ENCODE measurements at places on chromosomes 2 and 18.

GRCh38 chr2:105697781-105698449 lies 46.8 kb upstream of the NCK2 start:
- DNase-seq: no peak

DNA sequence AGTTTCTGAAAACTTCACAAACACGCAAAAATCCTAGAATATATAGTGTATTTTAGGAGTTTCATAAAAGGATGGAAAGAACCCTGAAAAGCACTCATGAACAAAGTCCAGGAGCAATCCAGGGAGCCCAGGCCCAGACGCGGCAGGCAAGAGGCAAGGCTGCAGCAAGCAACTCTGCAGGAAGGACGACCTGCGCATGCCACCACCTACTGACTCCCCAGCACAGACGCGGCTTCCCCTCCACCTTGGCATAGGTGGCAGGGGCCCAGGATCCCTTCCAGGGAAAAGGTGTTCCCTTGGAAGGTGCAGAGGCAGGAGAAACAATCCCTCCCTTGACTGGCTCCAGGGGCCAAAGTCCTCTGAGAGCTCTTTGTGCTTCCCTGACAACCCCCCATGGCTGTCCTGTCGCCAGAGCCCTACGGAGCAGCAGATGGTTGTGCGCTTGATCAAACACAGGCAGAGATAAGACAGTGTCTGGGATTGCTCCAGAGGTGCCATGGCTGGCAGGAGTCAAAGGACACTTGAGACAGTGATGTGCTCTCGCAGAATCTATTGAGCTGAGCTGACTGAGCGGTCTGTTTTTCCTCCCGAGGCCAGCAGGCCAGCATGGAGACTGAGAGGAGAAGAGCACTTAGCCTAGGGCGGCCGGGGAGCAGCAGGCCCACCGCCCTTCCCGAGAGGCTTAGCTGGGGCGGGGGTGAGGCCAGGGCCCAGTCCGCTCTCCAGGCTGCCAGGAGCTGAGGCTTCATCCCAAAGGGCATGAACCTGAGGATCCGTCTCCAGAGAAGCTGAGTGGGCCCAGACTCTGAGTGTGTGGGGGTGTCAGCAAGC lies 10.8 kb upstream of the AMER3 start:
- DNase-seq: no peak

- DNase-seq: no peak
Measured at GRCh38 chr2:176555781-176556180, 286.5 kb downstream of the MTX2 start.

DNA sequence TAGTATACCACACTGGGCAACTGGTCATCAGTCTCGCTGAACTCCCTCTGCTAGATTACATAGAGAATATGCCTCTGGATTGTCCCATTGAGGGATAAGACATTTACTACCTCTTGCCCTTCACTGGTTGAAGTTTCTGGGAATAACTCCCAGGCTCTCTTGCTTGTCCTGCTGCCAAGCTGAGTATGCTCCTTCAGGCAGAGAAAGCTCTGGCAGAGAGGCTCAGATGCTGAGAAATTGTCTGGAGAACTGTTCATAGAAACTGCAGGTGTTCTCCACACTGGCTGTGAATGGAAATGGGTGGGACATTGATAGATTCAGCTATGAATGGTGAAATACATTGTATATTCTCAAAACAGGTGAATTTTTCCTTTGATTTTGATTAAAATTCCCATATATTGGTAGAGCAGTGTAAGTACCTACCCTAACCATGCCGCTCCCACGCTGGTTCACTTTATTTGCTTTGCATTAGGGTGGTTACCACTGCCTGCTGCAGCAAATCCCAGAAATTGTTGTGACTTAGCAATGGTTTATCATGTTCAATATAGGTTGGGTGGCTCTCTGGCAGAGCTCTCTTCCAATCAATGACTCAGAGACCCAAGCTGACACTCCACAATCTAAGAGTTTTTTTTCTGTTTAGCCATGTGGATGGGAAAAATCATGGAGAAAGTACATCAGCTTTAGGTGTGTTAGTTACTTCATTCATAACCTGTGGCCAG lies 36.7 kb downstream of the FAM117B start:
- DNase-seq: no peak

DNA sequence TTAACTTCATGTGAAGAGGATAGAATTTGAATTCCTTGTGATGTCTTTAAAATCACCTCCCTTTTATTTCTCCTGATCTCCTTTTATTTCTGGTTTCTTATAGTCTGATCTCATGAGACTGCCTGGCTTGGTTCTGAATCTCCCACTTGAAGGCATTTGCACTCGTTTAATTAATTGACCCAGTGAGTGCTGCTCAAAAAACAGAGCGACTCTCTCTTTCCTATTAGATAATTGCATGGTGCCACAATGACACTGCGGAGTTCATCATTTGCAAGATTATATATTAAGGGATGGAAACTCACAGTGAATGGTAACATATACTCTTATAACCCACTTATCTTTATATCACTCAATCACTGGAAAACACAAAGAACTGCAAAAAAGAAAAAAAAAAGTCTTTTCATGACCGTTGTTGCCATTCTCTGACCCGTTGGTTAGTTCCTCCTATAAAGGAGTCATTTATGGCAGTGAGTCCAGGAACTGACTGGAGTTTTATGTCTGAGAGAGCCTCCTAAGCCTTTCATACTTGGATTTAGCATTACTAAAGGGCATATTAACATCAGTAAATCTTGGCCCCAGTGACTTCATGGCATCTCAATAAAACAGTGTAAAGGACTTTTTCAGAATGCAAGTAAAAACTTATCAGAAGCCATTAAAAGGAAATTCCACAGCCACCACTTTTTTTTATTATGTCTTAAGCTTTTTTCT lies 103.3 kb upstream of the EPHA4 start:
- no peak for DNase-seq

DNA sequence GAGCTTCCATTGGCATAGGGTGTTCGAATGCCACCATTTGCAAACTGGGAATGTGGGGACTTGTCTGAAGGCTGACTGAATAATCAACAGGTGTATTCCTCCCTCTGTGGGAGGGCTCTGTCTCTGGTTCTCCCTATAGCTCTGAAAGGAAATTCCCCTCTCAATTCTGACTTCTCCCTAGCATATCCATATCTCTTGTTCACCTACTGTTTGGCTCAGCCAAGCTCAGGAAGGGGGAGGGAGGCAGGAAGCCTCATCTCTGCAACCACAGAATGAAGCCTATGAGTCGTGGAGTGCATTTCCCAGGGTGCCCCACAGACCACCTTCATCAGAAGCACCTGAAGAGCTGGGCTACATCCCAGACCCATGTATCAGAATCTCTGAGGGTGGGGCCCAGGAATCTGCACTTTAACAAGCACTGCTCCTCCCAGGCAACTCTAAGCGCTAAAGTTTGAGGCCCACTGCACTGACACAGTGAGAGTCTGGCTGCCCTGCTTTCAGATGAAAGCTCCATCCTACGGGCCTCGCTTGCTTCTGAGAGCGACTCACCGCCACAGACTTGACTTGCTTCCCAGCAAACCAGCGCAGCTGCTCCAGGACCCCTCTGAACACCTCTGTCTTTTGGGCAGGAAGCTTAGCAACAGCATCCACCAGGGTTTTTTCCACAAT lies 32.0 kb downstream of the XDH start:
- DNase-seq: no peak

DNA sequence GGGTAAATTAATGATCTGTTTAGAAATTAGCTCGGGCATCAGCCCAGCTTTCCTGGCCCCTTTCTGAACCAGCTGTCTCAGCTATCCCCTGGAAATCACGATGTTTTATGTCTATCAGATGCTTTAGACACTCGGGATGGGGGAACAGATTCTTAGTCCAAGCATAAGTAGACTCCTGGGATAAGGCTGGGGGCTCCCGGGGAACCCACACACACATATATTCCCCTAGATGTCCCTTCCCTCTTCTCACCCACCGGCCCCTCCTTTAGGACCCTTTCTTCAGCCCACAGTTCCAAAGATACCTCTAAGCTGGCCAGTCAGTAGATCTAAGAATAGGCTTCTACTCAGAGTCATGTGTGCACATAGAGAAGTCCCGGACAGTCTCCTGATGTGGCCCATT lies 151.5 kb upstream of the COPS8 start:
- no peak for DNase-seq

DNA sequence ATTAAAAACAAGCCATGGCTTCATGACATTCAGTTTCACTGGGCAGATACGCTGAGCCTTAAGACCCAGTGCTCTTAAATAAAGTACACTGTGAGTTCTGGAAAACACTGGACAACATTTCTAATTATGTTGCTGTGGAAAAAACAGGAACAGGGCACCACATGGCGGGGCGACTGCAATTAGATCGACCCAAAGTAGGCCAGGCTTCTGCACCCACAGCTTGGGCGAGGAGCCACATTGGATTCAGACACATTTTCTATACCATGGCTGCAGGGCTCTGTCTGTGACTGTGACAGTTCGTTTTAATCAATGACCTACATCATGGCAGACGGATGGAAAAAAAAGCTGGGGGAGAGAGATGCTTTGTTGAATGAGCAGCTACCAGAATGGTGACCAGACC lies 227.2 kb upstream of the HS6ST1 start:
- DNase-seq: no peak

- no peak for DNase-seq
Measured at GRCh38 chr2:232438951-232439757, 16.8 kb upstream of the ALPI start.

DNA sequence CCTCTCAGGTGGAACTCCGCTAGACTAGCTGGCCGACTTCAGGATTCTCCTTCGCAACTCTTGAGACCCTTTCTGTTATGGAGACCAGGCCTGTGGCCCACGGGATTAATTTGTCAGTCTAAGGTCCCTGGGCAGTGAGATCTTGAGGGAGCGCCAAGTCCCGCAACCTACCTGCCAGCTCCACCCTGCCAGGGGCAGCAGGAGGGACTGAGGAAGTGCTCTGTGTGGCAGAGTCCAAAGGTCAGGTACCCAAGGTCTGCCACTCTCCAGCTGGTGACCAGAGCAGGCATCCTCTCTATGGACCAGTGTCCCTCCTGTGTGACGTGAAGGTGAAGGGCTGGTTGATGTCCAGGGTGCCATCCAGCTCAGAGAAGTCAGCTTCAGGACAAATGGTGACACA lies 4.3 kb upstream of the SPATA3 start:
- no peak for DNase-seq

- no peak for DNase-seq
Measured at GRCh38 chr2:199955007-199955338, 318 bp downstream of the TYW5 start.

DNA sequence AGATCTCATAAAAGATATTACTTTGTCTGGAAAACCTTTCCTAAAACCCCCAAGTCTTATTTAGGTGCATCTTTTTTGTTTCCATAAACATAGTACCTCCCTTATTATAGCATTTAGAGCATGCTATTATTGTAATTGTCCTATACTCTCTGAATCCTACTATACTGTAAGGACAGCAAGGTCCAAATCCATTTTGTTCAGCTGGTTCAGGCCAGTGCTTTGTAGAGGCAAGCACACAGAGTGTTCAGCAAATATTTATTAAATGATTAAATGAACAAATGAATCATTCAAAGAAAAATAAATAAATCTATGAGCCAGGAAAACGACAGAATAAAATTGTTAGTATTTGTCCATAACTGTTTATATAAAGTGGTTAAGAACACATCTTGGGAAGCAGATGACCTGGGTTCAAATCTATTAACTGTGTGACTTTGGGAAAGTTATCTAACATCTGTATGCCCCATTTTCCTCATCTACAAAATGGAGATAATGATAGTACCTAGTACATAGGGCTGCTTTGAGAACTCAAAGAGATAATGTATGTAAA lies 86.0 kb downstream of the COL3A1 start:
- no peak for DNase-seq

DNA sequence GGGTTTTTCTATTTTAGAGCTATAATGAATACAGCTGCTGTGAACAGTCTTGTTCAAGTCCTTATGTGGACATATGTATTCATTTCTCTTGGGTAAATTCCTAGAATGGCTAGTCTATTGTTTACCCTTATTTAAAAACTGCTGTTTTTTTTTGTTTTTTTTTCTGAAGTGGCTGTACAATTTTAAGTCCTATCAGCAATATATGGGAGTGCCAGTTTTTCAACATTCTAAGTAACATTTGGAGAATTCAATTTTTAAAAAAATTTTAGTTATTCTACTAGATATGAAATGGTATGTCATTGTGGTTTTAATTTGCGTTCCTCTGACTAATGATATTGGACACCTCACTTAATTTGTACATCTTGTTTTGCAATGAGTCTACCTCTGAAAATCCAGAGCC lies 349.7 kb downstream of the SATB2 start:
- DNase-seq: no peak

DNA sequence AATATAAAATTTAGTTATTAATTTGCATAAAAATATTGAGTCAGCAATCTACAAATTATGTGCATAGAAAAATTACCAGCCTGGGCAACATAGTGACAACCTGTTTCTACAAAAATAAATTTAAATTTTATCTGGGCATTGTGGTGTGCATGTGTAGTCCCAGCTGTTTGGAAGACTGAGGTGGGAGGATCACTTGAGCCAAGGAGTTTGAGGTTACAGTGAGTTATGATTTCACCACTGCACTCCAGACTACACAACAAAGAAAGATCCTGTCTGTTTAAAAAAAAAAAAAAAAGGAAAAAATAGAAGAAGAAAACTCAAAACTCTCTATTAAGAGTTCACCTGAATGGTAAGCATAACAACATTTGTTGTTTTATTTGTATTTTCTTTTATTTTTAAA lies 1048.4 kb upstream of the CDH2 start:
- DNase-seq: no peak

- no peak for DNase-seq
Measured at GRCh38 chr2:53438100-53438499, 329.5 kb upstream of the CHAC2 start.

All from AG09309 (cell line).